ENCODE measurements at places on chromosomes 7 and 10.

GRCh38 chr10:71124921-71125748 lies 87.2 kb upstream of the UNC5B start:
- no peak for DNase-seq

DNA sequence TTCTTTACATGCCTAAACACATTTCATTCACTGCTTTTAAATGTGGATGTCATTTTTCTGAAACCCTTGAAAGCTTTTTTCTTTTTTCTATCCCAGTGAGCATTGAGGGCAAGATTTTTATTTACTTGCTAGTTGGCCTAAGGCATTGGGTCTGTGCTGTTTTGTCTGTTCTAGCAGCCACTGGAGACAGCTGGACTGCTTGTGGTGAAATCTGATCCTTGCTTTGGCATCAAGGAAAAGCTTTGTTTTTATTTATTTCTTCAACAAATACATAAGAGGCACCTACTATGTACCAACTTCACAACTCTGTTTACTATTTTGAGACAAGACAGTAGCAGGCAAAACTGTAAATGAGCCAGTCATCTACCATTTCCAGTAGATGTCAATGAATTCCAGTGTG lies 28.4 kb upstream of the PDLIM1 start:
- DNase-seq: no peak

DNA sequence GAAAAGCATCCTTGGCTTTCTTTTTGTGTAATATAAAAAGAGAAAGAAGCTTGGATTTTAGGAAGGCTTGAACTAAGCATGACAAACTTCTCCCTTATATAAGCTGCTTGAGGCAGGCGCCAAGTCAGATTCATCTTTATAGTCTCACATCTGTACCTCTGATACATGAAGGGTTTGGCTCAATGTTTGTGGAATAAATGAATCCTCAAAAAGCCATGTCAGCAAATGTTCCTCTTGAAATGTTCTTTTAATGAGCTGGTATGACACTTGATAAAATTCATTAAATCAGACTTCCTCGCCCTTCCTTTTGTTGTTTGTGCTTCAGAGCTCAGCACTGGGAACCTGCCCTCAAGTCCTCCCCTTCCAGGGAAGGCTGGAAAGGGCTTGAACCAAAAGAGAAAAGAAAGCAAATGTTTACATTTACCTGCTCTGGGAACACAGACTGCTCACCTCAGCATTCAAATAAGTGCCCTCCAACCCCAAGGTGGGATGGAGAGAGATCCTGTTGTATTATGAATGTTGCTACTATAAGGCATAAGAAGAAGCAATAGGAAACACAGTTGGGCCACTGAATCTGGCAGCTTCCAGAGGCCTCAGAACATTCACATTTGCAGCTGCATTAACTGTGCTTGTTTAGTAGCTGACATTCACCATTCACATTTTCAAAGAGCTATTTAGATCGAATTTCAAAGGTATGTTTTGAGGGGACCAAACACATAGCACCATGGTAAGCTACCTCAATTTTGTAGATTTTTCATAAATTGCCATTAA lies 212.6 kb downstream of the CACNA2D1 start:
- no peak for DNase-seq

DNA sequence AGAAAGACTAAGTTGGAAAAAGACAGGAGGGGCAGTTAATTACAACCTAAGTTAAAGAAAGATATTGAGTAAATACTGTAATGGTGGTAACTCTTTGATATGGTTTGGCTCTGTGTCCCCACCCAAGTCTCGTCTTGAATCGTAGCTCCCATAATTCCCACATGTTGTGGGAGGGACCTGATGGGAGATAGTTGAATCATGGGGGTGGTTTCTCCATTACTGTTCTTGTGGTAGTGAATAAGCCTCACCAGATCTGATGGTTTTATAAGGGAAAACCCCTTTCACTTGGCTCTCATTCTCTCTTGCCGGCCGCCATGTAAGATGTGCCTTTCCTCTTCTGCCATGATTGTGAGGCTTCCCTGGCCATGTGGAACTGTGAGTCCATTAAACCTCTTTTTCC lies 143.8 kb downstream of the GRK5 start:
- no peak for DNase-seq

DNA sequence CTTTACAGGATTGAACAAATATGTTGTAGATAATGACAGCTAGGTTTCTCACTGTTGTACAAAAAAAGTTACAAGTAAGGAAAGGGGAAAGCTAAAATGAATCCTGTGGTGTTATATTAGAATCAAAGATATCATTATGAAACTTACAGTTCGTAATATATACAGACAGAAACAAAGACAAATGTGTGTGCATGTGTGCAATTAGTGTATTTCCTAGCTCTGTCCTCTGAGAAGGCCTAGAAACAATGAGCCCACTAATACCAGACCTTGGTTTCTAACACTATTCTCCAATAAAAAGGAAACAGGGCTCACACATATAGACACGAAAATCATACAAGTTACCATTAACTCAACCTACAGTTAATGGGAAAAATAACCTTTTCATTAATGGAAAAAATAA lies 8.0 kb downstream of the KDM7A start:
- DNase-seq: no peak

DNA sequence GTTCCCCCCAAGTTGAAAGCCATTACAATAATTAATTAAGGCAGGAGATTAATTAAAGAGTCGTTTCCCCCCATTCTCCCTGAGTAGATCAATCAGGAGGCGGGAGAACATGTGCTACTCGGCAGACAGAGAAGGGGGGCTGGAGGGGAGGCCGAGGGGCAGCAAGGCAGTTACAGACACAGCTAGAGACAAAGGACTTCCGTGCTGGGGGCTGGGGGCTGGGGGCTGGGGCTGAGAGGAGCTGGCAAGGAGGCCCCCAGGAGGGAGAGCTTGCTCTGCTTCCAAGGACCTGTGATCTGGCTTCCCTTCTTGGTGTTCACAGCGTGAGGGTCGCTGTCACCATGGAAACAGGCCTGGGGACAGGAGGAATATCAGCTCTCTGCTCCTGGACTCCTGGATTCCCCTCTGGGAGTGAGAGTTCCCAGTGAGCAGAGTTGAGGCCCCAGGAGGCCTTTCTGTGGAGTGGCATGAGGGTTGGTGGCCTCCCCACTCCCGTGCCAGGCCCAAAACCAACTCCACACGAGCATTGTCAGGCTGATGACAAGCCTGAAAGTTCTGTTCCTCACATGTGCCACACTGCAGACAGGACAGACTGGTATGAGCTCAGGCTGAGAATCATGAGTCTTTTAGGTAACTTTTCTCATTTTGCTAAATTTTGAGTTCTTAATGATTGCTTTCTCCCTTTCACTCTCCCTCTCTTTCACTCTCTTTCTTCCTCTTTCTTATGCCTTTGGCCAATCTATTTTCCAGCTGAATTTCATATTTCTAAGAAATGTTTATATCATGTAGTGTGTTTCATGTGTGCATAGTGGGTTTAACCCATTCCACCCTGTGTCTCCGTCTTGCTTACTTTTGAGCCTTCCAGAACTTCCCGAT lies 16.4 kb downstream of the FAM241B start:
- DNase-seq: no peak

DNA sequence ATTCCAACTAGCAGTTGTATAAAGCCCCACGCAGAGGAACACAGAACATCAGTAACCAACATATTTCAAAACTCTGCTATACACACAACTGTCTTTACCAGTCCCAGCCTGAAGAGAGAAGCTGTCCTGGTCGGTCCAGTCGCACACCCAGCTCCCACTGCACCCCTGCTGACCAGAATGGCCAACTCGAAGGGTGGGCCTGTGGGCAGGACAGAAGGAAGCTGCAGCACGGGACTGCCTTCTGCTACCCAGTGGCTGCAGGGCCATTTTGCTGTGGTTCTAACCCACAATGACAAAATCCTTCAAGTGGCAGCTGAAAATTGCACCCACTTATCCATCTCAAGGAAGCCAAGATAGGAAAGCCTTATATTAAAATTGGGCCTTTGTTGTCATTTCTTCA lies 48.2 kb downstream of the GSDME start:
- no peak for DNase-seq

GRCh38 chr10:75612904-75613684 lies 181.7 kb downstream of the LRMDA start:
- no peak for DNase-seq

DNA sequence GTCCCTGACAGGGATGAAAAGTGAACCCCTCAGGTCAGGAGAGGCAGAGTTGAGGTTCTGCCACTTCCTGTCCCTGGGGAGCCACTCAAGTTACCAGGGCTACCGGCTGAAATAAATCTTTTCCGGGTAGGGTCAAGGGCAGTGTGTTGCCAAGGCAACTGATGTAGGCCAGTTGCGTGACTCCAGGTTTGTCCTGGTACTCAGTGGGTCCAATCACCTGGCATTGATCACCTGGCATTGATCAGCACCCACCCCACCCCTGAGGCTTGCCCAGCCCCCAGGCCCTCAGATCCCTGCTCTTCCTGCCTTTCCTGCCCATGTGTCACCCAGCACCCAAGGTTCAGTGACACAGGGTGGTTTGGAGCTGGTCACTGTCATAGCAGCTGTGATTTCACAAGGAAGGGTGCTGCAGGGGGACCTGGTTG lies 5.9 kb downstream of the SAP25 start:
- no peak for DNase-seq

- no peak for DNase-seq
Measured at GRCh38 chr10:119340893-119341458, 133.6 kb downstream of the GRK5 start.

- no peak for DNase-seq
Measured at GRCh38 chr10:124944982-124945381, 3.1 kb downstream of the ZRANB1 start.

DNA sequence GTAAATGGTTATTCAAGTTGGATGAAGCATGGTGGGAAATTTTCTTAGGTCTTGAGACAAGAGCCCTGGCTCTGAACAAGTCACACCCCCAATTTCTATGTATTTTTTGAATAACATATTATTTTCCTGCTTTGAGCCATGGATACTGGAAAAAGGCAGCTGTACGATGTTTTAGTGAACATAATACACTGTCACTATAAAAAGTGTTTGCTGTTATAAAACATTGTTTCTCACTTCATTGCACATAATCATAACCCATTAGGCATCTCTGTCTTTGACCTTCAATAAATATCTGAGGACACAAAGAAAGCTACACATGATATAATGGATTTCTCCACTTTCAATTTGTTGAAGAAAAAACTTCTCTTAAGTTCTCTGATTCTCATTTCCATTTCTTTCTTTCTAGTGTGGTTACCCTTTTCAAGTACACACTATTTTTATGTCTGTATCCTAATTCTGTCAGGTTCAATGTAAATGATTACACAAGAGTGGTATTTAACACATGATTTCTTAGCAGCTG lies 283.9 kb upstream of the SP8 start:
- DNase-seq: no peak

DNA sequence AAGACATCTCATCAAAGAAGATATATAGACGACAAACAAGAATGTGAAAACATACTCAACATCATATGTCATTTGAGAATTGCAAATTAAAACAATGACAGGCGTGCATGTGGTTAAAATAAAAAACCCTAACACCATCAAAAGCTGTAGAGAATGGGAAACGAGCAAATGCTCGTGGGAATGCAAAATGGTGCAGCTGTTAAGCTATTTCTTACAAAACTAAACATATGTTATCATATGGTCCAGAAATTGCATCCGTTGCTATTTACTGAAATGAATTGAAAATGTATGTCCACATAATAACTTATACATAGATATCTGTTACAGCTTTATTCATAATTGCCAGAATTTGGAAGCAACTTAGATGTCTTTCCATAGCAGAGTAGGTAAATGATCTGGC lies 574.4 kb downstream of the TNS3 start:
- no peak for DNase-seq

DNA sequence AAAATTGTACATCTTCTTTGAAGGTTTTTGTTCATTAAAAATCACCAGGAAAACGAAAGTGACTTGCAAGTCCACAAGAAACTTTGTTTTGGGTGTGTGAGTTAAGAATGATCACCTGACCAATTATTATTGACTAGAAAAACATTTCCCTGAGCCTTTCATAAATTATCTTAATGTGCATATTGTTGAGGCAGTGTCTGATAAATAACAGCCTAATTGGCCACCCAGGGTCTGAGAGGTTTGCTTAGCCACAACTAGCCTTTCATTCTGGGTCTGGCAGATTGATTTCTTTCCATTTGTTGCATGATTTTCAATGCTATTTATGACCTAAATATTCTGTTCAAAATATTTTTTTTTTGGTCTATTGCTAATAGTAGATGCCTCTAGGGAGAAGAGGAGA lies 152.8 kb downstream of the AUTS2 start:
- no peak for DNase-seq
